ENCODE measurements at places on chromosomes 4 and X.

DNA sequence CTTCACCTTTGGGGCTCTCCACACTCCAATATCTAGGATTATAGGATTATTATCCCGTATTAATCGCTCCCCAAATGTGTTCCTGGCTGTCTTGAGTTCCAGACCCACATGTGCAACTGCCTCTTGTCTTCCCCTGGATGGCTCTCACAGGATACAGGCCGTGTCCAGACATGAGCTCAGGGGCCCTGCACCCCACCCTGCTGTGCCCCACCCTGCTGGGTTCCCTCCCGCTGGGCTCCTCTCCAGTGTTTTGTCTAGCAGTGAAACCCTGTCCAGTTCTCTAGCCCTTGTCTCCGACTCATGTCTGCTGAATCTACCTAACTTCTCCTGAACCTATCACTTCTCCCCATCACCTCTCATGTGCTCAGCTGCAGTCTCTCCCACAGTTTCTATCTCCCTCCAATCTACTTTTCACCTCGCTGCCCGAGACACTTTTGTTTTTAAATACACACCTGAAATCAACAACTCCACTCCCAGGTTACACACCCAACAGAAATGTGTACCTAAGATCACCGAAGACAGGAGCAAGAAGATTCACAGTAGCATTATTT lies 2.0 kb downstream of the RNF212 start:
- no peak for DNase-seq

- no peak for DNase-seq
These were observed at the start of gene NRK for GRCh38 chrX:105822138-105823091. Gene NRK, plus strand, starts transcription at chrX:105822539. Its CDS starts 307 bp downstream, at chrX:105822846.

GRCh38 chr4:19944251-19944650 lies 307.5 kb upstream of the SLIT2 start:
- DNase-seq: no peak

GRCh38 chr4:47415719-47416118 lies 47.8 kb downstream of the COMMD8 start:
- no peak for DNase-seq

DNA sequence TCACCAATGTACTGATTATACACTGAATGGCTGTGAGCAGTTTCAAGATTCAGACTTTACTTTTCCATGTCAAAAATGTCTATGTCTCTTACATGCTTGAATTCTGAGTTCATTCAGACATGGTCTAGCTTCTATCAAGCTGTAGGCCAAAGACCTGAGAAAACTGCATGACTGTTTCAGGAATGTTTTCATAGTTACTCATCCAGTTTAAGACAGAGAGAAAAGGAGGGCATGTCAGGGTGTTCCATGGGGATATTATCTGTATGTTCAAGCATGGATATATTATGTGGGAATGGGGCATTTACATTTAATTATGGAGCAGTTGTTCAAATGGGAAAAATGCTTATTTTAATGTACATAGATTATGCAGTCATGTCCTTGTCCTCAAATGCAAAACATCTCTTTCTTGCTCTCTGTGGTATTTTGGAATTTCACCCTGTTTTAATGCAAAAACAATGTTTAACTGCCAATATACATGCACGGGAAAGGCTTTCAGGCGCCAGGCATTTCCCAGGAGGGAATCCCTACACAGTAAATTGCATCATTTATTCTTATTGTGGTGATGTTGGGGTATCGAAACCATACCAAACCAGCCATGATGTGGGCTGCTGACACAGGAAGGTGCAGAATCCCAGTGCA lies 429.1 kb upstream of the INTU start:
- no peak for DNase-seq

- DNase-seq: no peak
These were observed 38.5 kb downstream of the AGA start for GRCh38 chr4:177403746-177404145.

GRCh38 chr4:138510053-138510452 lies 267.9 kb upstream of the SLC7A11 start:
- no peak for DNase-seq

Measured in NCI-H2081 (cell line).